Renal pelvis (tissue), 12 donors: ENCODE measurements at places on chromosomes 12 and 14. TPM values are rescaled to one million over a fixed set of nuclear protein-coding genes. Genes with fewer than 3 reads are reported as not detected.

GRCh38 chr14:69137416-69137815 is 15.5 kb downstream of the DCAF5 start:
- no peak for DNase-seq

- no peak for DNase-seq
These were observed 267.6 kb upstream of the OR4E1 start for GRCh38 chr14:21940887-21941856.

GRCh38 chr14:105430042-105430441 is 10.4 kb downstream of the MTA1 start:
- DNase-seq: no peak

DNA sequence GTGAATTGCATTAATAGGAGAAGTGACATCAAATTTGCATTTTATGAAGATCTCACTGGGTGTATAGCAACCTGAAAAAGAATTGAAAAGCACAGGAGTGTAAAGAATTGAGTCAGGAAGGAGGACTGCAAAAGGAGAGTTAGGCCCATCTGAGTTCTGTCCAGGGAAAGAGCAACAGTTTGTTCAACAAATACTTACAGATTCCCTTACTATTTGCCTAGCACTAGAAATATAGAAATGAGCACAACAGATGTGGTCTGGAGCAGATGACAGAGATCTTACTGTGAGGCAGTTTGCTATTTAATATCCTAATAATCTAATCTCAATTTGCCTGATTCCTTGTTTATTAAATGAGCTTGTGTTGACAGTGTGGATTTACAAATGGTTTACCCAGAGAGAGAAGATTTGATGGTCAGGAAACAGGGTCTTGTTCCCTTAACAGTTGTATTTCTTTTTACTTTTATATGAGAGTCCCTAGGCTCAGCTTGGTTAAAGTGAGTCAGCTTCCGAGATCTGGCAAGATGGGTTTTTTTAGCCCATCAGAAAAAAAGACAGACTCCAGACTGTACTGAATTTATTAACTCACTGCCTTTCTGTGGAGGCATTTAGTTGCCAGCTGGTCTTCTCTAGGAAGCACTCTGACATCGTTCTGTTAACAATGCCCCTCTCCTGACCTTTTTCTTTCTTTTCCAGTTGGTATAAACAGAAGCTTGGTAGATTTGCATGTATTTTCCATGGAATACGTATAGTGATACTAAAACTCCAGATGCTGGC is 229.7 kb downstream of the TTC6 start:
- no peak for DNase-seq

- no peak for DNase-seq
These were observed 34.2 kb downstream of the BICD1 start for GRCh38 chr12:32140877-32141276.

DNA sequence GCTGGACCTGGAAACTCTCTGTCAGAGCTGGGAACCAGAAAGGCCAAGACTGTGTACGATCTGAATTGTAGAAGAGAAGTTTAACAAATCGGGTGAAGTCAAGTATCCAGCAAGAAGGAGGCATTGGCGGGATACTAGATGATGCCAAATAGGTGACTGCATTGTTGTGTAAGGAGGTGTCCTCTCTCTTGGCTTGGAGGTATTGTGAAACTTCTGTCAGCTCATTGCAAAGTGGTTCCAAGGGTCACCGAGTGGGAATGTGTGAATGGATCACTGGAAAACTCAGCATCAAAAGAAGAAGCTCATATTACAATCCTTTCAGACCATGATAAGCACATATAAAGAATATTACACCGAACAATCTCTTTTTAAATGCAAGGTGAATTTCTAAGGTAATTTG is 11.7 kb downstream of the NAV3 start:
- DNase-seq: no peak

Gene SLC16A7
- 3.2 TPM for polyA plus RNA-seq

Gene ADCY6
- 118 TPM for polyA plus RNA-seq

Gene TPH2
- polyA plus RNA-seq: 0.18 TPM

Gene TTC9
- 4.1 TPM for polyA plus RNA-seq

Gene GRIP1
- 29.2 TPM for polyA plus RNA-seq
